Esophagus squamous epithelium (tissue), 5 donors: ENCODE measurements at places on chromosomes 2 and 18.

DNA sequence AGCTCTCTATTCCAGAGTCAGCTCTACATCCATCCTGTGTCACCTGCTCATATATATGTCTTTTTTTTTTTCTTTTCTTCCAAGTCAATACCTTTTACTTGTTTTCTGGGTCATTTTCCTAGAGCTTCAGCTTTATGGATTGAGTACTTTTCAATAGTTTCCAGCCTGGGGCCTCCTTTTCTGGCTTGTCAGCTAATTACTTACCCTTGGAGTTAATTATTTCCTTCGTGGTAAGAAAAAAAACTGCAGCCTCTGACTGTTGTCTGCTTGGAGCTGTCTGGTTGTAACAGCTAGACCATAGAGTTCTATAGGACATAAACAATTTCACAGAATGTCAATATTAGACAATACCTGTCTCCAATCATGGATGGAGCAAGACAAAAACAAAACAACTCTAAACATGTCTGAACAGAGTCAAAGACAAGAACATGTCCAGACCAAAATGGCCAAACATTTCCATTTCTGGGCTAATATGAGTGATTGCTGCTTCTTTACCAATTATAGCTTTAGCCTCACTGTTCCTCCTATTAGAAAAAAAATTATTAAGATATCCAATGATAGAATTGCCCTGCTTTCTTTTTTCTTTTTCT lies 643.1 kb downstream of the SLC4A3 start:
- DNase-seq: no peak

- DNase-seq: no peak
Observed at GRCh38 chr2:218802386-218802994, 20.5 kb downstream of the CYP27A1 start.

GRCh38 chr18:78378983-78379382 lies 600.6 kb upstream of the SALL3 start:
- no peak for DNase-seq

DNA sequence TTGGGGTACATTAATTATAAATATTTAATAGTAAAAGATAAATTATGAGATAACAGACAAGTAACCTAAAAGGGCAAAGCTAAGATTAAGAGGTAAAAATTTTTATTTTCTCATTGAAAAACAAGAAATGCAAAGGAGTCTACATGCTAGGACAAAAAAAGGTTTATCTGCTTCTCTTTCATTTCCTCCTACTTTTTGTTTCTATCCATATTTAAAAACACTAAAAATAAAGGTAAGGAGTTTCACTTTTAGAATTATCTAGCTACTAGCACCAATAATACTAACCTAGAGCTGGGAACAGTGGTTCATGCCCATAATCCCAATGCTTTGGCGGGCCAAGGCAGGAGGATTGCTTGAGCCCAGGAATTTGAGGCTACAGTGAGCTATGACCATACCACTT lies 1551.7 kb upstream of the SLC39A10 start:
- DNase-seq: no peak

DNA sequence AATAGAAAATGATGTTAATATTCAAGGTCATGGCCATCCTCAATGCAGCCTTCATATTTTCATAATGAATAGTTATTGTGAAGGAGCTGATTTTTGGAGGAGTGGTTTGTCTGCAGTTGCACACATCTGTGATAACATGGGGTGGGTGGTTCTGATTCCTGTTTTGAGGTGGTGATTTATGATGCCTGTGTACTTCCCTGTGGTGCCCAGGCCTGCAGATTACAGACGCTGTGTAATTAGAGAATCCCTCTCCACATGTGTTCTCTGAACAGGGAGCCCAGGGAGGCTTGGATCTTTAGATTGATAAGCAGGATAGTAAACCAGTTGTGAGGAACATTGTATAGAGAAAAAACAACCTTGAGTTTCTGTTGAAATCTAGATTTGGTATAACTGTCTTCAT lies 117.5 kb downstream of the AGAP1 start:
- DNase-seq: no peak

DNA sequence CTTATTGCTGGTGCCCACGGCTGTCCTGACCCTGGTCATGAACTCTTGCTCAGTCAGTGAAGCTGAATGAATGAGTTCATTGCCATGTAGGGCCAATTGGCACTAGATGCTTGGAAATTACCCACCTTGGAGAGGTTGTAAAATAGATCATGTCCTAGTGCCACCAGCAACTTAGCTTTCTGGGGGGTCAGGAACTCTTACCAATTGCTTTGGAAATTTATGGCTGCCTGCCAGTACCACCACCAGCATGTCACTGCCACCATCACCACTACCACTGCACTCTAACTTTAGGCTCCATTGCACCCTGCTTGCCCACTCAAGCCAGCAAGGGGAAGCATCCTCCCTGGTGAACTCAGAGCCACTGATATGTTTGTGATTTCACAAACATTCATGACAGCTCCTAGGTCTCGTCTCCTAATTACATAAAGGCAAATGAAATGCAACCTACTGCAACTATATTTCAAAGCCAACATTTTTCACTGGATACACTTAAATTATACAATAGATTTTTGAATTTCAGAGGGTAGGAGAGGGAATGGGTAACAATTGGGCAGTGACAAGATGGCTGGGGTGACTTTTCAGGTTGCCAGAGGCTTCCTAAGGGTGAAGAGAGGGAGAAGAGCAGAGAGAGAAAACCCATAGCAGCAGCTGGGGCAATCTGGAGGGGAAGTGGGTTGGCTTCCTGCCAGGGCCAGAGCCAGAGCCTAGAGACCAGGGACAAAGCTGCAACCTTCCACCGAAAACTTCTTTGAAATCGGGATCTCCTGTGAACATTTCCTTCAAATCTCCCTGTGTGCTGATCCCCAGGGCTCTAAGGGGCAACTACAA lies 3.5 kb upstream of the EMILIN1 start:
- no peak for DNase-seq

DNA sequence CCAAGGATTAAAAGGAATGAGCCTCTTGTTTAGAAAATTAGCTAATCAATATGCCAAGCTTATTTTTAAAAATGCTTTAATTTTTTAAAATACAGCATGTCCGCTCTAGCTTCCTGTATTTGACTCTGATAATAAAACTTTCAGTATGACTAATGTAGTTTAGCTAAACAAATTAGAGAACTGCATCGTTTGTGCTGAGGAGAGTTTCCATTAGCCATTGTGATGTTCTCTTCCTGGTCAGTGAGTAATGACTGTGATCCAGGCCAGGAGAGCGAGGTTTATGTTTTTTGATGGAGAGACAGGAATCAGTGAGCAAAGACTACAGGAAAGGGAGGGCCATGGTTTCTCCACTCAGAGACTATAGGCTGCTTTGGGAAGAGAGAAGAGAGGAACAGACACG lies 237.2 kb upstream of the ETAA1 start:
- no peak for DNase-seq

GRCh38 chr2:68385220-68385906 lies 20.3 kb downstream of the PLEK start:
- DNase-seq: no peak

- DNase-seq: no peak
Observed at GRCh38 chr2:201698588-201699226, at the start of gene MPP4. Gene MPP4, minus strand, starts transcription at chr2:201698644. Its CDS starts 4,690 bp downstream, at chr2:201693954.

DNA sequence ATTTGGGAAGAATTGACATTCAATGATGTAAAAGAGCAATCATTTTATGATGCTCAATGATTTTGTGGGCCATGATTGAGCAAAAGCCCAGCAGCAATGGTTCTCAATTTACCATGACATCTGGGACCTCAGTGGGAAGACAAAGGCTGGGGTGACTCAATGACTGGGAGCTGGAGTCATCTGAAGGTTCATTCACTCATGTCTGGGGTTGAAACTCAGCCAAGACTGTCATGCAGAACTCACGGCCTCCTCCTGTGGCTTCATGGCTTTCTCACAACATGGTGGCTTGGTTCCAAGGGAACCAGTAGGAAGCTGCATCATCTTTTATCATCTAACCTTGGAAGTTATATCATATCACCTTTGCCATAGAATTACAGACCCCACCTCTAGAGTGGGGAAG lies 45.1 kb upstream of the CD226 start:
- DNase-seq: no peak

GRCh38 chr2:119426801-119427395 lies 4.8 kb upstream of the TMEM37 start:
- DNase-seq: no peak

DNA sequence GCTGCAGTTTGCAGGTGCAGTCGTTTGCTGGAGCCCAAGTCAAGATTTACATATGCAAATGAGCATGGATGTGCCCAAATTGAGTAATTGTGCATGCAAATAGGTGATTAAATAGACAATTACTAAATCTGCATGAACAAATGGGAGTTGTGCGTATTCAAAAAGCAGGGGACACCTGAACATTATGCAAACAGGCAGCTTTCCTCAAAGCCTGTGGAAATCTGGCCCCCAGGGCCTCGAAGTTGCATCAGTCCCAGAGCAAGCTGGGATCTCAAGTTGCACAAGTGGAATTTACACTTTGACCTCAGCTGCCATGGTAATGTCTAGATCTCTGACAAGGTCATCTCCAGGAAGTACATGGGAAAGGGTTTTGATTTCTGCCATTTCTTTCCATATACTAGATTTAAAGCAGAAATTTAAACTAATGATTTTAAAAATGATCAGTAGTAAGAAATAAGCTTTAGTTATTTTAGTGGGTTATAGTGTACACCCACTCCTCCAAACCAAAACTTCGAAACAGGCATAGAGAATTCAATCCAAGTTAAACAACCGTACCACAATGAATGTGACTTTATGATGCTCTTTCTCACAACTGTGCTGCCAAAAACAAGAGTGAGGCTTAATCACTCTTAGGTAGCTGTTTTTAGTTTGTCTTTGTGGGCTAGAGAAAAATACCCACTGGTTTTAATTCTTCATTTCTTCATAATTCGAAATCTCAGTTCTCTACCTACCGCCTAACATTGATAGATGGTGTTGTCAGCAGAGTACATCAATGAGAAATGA lies 110.7 kb downstream of the RND3 start:
- DNase-seq: no peak

GRCh38 chr2:165924946-165925345 lies 28.6 kb downstream of the TTC21B start:
- DNase-seq: no peak
